A172 (cell line): ENCODE measurements at places on chromosomes 2 and 18. TPM values are rescaled to one million over a fixed set of nuclear protein-coding genes. Genes with fewer than 3 reads are reported as not detected.

The GCG gene
- total RNA-seq, result not detected in 2 replicates

The G6PC2 gene
- total RNA-seq, result not detected in 2 replicates

The SATB2 gene
- total RNA-seq, result 8.8 and 10.2 TPM in 2 replicates

The MERTK gene
- 0.10 and 0.62 TPM in 2 replicates for total RNA-seq

The MROH2A gene
- total RNA-seq, result 0.48 TPM in 1 of 2 replicates, not detected in the other

The CABYR gene
- 16.3 and 24.6 TPM in 2 replicates for total RNA-seq

The AQP4 gene
- total RNA-seq, result not detected in 2 replicates

The ONECUT2 gene
- 0.36 and 0.71 TPM in 2 replicates for total RNA-seq

The ALMS1 gene
- total RNA-seq, result 19.3 and 23.2 TPM in 2 replicates

The SERPINB10 gene
- total RNA-seq, result not detected in 2 replicates

The SCN9A gene
- total RNA-seq, result 6.3 and 8.2 TPM in 2 replicates

The FIGN gene
- 2.0 and 2.2 TPM in 2 replicates for total RNA-seq

The MDH1B gene
- total RNA-seq, result 5.4 and 9.2 TPM in 2 replicates

The COL3A1 gene
- 563 and 691 TPM in 2 replicates for total RNA-seq

The DQX1 gene
- total RNA-seq, result 0.17 TPM in 1 of 2 replicates, not detected in the other

The FSHR gene
- total RNA-seq, result not detected in 2 replicates

The USP37 gene
- total RNA-seq, result 15.8 and 19.1 TPM in 2 replicates

The FAP gene
- total RNA-seq, result 1.9 and 2.2 TPM in 2 replicates

The UGT1A4 gene
- total RNA-seq, result not detected in 2 replicates

The TTLL4 gene
- 11.0 and 12.4 TPM in 2 replicates for total RNA-seq

The GTF3C2 gene
- total RNA-seq, result 56.4 and 67.8 TPM in 2 replicates

The ACKR3 gene
- 1.3 and 1.7 TPM in 2 replicates for total RNA-seq

The SERPINB4 gene
- not detected in 2 replicates for total RNA-seq

The TACR1 gene
- not detected in 2 replicates for total RNA-seq
